A549 treated with GW870086 at 1 μM for 4 hours (cell line): ENCODE measurements at places on chromosomes 12 and 14. TPM values are rescaled to one million over a fixed set of nuclear protein-coding genes. Genes with fewer than 3 reads are reported as not detected.

The TCL1B gene
- not detected in 5 replicates for total RNA-seq

The TBX3 gene
- 30.1 to 40.3 TPM (median 37.4 TPM) in 5 replicates for total RNA-seq

The KIF5A gene
- 0.19 to 0.48 TPM (median 0.29 TPM) in 5 replicates for total RNA-seq

The GATC gene
- 20.5 to 26.5 TPM (median 24.6 TPM) in 5 replicates for total RNA-seq

The PRH2 gene
- total RNA-seq = not detected in 5 replicates

The GPR162 gene
- total RNA-seq = 0.27 to 1.1 TPM (median 0.61 TPM) in 5 replicates

The CCDC197 gene
- total RNA-seq = not detected in 5 replicates

The ADAM20 gene
- total RNA-seq = not detected in 5 replicates

The C12orf60 gene
- 1.5 to 2.4 TPM (median 1.8 TPM) in 5 replicates for total RNA-seq

The TAMALIN gene
- 0.51 to 1.6 TPM (median 0.65 TPM) in 5 replicates for total RNA-seq

The CLEC12A gene
- total RNA-seq = not detected in 5 replicates

The KLHDC1 gene
- 0.16 to 0.25 TPM (median 0.21 TPM) in 4 of 5 replicates, not detected in the other for total RNA-seq

The PDE3A gene
- total RNA-seq = 2.2 to 3.1 TPM (median 2.8 TPM) in 5 replicates

The REM2 gene
- 0.28 to 0.62 TPM (median 0.40 TPM) in 5 replicates for total RNA-seq

The APOF gene
- not detected in 5 replicates for total RNA-seq

The RND1 gene
- 4.3 to 9.8 TPM (median 8.0 TPM) in 5 replicates for total RNA-seq

The TAS2R8 gene
- total RNA-seq = not detected in 5 replicates

The VEZT gene
- total RNA-seq = 49.3 to 67.5 TPM (median 65.0 TPM) in 5 replicates

The IFNG-AS1 gene
- not detected in 5 replicates for total RNA-seq

The RPGRIP1 gene
- 0.06 to 0.30 TPM (median 0.20 TPM) in 5 replicates for total RNA-seq

The TTC6 gene
- total RNA-seq = 0.18 to 0.75 TPM (median 0.50 TPM) in 4 of 5 replicates, not detected in the other

The PZP gene
- not detected in 5 replicates for total RNA-seq

The HOXC9 gene
- total RNA-seq = 9.4 to 15.9 TPM (median 11.8 TPM) in 5 replicates

The MYO1H gene
- not detected in 5 replicates for total RNA-seq

The LRFN5 gene
- not detected in 5 replicates for total RNA-seq

The TCHP gene
- total RNA-seq = 15.1 to 19.4 TPM (median 16.1 TPM) in 5 replicates

The PXMP2 gene
- 21.1 to 33.0 TPM (median 30.6 TPM) in 5 replicates for total RNA-seq

The HVCN1 gene
- total RNA-seq = 0.43 to 0.92 TPM (median 0.59 TPM) in 5 replicates

The ELK3 gene
- total RNA-seq = 50.9 to 68.5 TPM (median 64.4 TPM) in 5 replicates

The DBX2 gene
- total RNA-seq = not detected in 5 replicates

The RNF212B gene
- total RNA-seq = not detected in 5 replicates

The ACOT6 gene
- not detected in 5 replicates for total RNA-seq

The MGAT4C gene
- total RNA-seq = 0.06 TPM in 2 of 5 replicates, not detected in the others

The ACYP1 gene
- 21.4 to 30.5 TPM (median 25.7 TPM) in 5 replicates for total RNA-seq

The TESPA1 gene
- total RNA-seq = not detected in 5 replicates

The TMEM233 gene
- total RNA-seq = 0.03 to 0.29 TPM (median 0.05 TPM) in 5 replicates

The CREBL2 gene
- 15.8 to 20.1 TPM (median 18.7 TPM) in 5 replicates for total RNA-seq

The ZFHX2 gene
- total RNA-seq = 0.63 to 1.4 TPM (median 0.75 TPM) in 5 replicates

The ALDH2 gene
- 69.5 to 98.4 TPM (median 89.7 TPM) in 5 replicates for total RNA-seq

The RGS6 gene
- not detected in 5 replicates for total RNA-seq

The CLECL1 gene
- total RNA-seq = not detected in 5 replicates

The SMOC1 gene
- total RNA-seq = 14.6 to 20.9 TPM (median 17.7 TPM) in 5 replicates
